ENCODE measurements at places on chromosomes 16 and 17.

DNA sequence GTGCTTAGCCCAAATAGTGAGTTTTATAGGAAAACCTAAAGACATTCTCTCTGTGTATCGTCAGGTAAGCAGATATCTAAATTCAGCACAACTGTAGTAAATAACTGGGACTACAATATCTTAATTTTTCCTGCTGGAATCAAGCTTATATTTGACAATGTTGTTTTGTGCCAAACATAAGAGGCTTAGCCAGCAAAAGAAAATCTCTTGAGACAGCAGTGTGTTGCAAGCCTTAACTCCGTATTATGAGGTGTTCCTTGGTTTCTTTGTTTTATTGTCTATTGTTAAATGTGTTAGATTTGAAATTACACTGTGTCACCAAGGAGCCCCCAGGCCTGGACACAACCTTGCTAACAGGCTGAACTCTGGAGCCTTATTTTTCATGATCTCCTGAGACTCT, 1570.6 kb upstream of the GOT2 start:
- DNase-seq, result no peak

- DNase-seq, result no peak
Observed at GRCh38 chr16:88460496-88461330, 7.6 kb downstream of the ZFPM1 start.

- DNase-seq, result no peak
Observed at GRCh38 chr16:63289834-63290460, 1253.7 kb upstream of the CDH8 start.

GRCh38 chr16:89052890-89053724, 40.5 kb upstream of the ACSF3 start:
- no peak for DNase-seq

DNA sequence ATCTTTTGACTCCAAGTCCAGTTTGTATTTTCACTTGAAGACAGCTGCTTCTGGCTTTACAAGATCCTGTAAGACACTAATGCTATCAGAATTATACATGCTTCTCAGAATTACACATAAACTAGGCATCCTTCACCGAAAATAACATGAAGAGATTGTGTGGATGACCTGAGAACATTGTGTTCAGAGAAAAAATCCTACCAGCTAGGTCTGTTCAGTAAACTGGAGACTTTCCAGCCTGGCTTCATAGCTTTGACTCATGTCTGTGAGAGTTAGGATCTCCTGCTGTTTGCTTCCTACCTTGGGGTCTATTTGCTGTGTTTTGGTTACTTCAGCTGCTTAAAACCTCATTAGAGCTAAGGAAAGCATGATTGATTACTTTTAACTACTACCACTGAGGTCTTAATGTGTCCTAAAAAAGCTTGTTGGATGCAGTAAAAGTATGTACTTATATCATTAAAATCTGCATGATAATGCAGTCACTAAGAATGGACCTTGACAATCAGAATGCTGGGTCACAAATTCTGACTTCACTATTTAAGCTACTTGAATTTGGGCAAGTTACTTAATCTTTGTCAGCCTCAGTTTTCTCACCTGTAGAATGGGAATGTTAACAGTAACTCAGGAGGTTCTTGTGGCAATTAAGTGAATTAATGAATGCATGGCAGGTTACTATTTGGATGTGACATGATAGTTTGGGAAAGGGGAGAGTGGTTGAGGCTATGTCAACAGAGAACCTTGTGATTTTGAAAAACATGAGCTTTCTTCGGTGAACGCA, 8.0 kb upstream of the MYH13 start:
- no peak for DNase-seq

DNA sequence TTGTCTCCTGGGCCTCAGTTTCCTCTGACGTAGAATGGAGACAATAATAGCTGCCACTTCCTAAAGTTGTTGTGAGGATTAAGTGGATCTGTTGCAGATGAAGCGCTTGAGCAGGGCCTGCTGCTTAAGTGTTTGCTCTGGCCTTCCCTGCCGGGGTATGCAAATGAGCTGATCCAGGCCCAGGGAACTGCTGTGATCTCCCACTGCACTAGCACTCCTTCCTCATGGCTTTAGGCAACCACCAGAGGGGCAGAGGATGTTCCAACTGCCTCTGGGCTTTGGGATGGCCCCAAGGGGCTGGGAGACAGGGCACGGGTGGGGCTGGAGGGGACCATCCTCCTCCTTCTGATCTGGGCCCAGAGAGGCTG, 6.2 kb downstream of the SBK1 start:
- no peak for DNase-seq

GRCh38 chr16:50103764-50104163, 38.0 kb downstream of the HEATR3 start:
- no peak for DNase-seq

GRCh38 chr17:38428643-38429371, 543 bp downstream of the ARHGAP23 start:
- no peak for DNase-seq

GRCh38 chr17:64632194-64632593, 29.9 kb downstream of the SMURF2 start:
- DNase-seq, result no peak

DNA sequence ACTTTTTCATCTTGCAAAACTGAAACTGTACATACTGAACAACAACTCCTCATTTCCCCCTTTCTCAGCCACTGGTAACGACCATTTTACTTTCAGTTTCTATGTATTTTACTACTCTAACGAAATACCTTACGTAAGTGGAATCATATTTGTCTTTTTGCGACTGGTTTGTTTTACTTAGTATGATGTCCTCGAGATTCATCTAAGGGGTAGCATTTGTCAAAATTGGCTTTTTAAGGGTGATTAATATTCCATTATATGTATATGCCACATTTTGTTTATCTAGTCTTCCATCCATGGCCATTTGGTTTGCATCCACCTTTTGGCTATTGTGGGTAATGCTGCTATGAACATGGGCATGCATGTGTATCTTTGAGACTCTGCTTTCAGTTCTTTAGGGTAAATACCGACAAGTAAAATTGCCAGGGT, 10.4 kb downstream of the KPNB1 start:
- DNase-seq, result no peak

DNA sequence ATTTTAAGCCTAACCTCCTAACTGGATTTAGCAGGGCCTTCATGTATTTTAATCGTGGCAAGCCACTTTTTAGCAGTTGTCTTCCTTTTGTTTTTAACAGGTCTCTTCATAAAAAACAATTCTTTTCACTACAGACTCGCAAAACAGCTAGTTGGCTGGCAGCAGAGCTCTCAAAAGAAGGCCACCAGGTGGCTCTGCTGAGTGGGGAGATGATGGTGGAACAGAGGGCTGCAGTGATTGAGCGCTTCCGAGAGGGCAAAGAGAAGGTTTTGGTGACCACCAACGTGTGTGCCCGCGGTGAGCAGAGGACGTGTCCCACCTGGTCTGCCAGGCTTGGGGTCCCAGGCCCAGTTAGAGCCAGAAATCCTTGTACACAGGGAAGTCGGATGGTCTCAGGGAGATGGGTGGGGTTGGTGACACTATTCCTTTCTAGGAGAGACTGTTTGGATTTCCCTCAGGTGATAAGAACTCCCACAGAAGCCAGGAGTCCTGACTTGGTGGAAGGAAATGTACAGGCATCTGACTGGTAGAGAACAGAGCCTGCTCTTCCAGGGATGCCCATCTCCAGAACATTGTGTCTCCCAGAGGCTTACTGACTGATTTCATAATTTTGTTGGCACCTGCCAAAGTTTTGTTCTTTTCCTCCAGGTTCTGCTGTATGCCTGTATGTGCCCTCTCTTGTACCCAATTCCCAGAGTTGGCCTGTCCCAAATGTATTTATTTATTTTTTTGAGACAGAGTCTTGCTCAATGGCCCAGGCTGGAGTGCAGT, 14.9 kb upstream of the DDX19A start:
- no peak for DNase-seq

DNA sequence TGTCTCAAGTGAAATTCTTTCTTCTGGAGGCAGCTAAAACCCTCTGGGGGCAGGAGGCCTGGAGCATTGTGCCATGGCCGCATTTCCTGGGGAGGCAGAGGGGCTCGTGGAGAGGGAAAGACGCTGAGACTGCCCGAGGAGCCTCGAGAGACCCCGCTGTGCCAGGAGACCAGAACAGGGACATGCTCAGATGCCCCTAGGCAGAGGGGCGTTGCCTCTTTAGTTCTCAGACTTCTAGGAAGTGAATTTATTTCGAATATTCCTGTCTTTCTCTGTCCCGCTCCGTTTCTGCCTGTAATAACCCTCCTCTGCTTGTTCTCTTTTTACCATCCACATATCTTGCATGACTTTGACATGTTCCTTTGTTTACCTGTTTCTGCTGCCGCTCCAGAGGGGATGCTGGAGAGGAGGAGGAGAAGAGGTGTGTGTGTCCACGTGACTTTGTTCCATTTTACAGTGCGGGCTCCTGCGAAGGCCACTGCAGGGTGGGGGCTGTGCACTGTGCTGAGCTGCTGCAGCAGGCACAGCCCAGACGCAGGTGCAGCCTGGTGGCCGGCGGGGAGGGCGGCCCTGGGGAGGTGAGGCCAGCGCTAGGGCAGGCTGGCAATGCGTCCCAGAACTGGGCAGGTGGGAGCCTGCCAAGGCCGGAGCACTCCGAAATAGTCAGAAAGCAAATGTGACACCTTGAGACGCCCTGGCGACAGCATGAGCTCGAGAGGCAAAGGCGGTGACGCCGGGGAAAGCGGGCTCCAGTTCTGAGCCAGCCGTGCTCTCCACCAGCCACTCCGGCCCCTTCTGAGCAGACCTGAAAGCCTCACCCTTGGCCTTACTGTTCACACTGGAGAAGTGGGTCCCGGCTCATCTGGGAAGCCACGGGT, 29.9 kb downstream of the CIBAR2 start:
- DNase-seq, result no peak

DNA sequence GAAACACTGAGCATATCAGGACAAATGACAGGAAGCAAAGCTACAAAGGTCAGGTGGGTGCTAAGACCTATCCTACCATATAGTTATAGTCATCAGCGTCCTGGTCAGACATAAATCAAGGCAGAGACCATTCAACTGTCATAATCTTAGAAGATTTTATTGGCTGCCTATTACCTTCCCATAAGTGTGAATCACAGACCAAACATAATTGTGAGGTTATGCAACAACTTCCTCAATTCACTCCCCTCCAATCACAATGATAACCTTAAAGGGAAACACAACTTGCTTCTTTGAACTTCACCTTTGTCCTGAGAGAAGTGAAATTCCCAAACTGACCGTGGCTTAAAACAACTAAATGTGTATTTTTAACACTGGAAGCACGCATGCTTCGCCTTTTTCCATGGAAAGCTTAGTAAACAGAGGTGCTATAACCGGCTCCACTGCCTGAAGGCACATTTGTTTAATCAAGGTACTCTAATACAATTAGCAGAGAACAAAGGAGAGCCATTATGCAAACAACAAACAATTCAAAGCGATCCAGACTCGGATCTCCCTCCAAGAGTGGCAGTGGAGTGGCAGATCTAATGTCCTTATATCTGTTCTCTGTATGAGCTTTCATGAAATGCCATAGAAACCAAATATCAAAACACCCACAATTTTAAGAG, 84.9 kb downstream of the TMEM114 start:
- DNase-seq, result no peak

GRCh38 chr17:77825621-77826020, 132.9 kb upstream of the TNRC6C start:
- no peak for DNase-seq

GRCh38 chr16:3727806-3728381, 10.6 kb upstream of the TRAP1 start:
- no peak for DNase-seq

GRCh38 chr17:51673070-51673469, 412.7 kb downstream of the UTP18 start:
- DNase-seq, result no peak

- DNase-seq, result no peak
Observed at GRCh38 chr17:59643159-59644140, 23.8 kb downstream of the CLTC start.

- DNase-seq, result no peak
Observed at GRCh38 chr17:58741121-58741625, 14.5 kb upstream of the PPM1E start.

GRCh38 chr17:46925185-46925868, 2.4 kb downstream of the GOSR2 start:
- no peak for DNase-seq

GRCh38 chr17:1125788-1126145, 54.0 kb downstream of the ABR start:
- DNase-seq, result no peak

DNA sequence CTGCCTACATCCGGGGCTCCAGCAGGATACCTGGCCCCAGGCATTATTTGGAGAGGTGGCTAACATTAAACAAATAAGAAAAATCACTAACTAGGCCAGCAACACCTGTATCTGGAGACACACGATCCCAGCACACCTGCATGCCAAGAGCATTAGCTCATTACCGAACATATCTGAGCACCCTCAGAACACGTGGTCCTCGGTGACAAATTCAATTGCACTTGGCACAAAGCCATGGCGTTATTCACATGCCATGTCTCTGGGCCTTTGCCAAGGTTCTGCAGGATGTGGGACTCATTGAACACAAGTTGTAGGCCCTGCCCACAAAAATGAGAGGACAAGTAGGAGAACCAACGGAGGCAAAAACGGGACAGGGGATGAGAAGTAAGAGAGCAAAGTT, 552.3 kb downstream of the TOX3 start:
- DNase-seq, result no peak

DNA sequence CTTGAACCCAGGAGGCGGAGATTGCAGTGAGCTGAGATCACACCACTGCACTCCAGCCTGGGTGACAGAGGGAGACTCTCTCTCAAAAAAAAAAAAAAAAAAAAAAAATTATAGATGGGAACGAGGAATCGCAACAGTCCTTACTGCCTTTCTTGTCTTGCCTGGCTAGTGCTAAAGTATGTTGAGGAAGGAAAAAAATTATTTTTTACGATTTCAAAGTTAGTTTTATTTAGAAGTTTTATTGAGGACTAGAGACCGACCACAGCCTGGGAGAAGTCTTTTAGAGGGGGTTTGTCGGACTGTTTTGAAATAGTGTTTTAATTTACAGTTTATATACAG, 15.8 kb upstream of the DNAH17 start:
- DNase-seq, result no peak

GRCh38 chr17:63033142-63033541, 67.1 kb downstream of the TANC2 start:
- no peak for DNase-seq

DNA sequence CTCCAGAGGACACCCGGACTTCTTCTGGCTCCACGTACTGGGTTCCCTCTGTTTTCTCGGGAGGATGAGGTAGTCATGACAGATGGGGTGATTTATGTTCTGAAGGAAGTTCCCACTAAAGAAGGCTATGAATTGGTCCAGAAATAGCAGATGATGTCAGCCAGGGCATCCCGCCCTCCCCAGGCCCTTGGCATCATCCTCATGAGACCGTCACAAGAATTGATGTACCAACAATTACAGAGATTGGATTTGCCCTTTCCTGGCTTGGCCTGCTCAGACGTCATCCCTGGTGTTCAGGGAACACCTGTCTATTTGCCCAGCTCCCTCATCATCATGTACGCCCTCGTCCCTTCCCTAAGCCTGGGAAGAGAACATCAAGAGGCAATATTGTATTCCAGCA, 102.8 kb upstream of the CCL1 start:
- DNase-seq, result no peak

Measured in KG1 (cell line).